ENCODE measurements at places on chromosomes 6 and 20.

DNA sequence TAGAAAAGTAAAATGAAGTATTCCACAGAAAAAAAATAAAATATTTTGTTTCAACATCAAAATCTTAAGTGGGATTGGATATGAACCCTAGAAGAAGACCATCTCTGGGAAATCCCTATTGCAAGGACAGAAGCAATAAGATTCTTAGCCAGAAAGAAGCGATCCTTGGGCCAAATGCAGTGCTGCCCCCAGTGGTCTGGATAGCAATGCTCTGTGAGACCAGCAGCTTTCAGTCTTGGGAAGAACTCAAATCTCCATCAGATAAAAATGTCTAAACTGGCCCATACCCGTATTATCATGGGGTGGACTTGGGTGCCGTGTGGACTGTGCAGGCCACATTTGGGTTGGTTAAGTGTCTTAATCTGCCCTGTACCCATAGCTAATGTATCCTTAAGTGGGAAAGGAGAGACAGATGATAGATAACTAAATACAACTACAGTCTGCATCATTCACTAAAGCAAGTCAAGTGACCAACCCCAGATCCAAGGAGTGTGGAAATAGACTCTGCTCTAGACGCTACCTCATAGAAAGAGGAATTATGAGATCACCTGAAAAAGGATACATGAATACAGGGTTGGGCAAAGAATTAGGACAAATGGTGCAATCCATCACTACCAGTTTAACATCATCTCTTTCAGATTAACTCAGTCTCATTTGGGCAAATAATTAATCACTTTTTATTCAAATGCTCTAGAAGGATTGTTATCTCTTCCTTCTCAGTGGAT is 38.9 kb upstream of the SNAP25 start:
- no peak for DNase-seq

- no peak for DNase-seq
Observed at GRCh38 chr6:100775667-100776066, 105.5 kb downstream of the ASCC3 start.

DNA sequence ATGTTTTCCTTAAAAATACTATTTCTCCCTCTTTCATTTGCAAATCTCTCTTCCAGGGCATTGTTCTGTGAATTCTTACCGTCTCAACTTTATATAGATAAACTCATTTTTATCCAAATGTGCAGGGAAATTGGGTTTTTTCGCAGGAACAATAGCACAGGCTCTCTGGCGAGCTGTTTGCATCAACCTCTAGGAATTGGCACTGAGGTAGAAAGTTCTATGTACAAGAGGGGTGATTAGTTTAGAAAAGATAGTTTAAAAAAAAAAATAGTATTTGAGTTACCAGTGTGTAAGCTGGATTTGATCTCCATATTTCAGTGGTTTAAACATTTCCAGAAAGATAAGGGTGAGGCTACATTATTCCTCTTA is 129.7 kb upstream of the BTN3A2 start:
- no peak for DNase-seq

DNA sequence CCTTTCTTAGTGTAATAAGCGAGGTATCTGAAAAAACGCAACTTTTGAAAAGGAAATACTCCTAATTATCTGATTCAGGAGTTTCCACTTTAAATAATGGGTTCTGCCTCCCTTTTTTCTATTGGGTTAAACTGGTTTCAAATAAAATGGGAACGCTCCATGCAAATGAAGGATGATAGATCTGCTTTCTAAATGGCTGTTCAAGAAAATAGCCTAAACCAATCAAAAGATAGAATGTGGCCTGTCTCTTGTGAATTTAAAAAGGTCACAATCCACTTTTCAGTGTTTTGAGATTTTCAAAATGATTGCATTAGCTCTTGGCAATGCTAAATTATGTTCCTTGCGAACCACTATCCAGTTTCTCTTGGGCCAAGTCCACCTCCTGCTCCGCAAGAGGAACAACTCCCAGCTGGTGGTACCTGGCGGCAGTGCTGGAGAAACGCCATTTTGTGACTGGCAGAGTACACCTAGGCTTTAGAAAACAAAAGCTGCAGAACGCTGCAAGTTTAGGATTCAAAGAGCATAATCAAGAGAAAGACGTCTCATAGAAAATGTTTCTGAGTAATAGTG is 56.7 kb downstream of the TRIM38 start:
- DNase-seq, result no peak

DNA sequence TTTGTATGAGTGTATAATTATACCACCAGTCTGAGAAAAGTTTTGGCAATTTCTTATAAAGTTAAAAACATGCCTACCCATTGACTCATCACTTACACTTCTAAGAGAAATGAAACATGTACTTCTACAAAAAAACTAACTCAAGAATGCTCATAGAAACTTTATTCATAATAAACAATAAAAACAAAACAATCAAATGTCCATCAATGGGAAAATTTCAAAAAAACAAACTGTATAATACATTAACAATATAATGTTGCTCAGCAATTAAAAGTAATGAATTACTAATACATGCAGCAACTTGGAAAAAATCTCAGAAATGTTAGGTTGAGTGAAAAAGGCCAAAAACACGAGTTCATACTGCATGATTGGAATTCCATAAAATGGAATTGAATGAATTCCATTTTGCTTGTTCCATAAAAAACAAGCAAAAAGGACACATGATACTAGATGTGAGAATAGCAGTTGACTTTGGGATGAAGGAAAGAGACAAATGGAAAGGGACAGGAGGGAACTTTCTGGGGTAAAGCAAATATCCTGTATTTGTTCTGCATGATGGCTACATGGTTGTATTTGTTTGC is 726.6 kb downstream of the RFPL4B start:
- DNase-seq, result no peak

- DNase-seq, result peak; percentile 57
Observed at GRCh38 chr20:17648791-17649730, 33.0 kb downstream of the RRBP1 start.

GRCh38 chr6:137192821-137193220 is 19.4 kb upstream of the IL22RA2 start:
- no peak for DNase-seq

- no peak for DNase-seq
Observed at GRCh38 chr6:158993639-158994038, 6.4 kb downstream of the RSPH3 start.

DNA sequence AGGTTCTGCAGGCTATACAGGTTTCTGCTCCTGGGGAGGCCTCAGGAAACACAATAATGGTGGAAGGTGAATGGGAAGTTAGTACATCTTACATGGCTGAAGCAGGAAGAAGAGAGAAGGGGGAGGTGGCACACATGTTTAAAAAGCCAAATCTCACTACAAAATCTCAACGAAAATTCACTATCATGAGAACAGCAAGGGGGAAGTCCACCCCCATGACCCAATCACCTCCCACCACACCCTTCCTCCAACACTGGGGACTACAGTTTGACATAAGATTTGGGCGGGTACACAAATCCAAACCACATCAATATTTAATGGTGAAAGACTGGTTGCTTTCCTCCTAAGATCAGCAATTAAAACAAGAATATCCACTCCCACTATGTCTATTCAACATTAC is 13.8 kb upstream of the POLR1H start:
- no peak for DNase-seq

DNA sequence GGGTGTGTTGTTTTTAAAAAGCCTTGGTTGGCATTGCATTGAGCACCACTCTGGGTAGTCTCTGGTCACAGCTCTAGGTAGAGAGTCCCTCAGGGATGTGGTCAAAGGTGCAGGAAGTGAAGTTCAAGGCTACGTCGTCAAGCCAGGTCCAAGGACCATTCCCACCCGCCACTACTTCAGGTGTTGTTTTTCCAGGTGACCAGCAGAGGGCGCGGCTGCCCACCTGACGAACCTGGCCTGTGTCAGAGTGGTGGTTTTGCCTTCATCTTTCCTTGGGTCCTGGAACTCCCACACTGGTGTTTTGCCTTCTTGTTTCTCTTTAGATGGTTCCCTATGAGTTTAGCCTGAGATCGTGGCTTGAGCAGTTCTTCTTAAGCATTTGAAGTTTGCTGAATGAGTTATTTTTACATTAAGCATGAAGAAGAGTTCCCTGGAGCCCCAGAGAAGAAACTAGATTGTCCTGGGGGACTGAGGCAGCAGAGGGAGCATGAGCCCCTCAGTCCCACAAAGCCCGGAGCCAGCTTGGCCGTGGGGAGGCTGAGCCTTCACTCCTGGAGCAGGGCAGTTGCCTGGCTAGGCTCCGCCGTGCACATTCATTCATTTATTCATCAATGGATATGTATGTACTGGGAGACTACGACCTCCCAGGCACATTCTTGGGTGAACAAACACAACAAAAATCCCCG is 5.6 kb upstream of the PHACTR3 start:
- peak; percentile 37 for DNase-seq

DNA sequence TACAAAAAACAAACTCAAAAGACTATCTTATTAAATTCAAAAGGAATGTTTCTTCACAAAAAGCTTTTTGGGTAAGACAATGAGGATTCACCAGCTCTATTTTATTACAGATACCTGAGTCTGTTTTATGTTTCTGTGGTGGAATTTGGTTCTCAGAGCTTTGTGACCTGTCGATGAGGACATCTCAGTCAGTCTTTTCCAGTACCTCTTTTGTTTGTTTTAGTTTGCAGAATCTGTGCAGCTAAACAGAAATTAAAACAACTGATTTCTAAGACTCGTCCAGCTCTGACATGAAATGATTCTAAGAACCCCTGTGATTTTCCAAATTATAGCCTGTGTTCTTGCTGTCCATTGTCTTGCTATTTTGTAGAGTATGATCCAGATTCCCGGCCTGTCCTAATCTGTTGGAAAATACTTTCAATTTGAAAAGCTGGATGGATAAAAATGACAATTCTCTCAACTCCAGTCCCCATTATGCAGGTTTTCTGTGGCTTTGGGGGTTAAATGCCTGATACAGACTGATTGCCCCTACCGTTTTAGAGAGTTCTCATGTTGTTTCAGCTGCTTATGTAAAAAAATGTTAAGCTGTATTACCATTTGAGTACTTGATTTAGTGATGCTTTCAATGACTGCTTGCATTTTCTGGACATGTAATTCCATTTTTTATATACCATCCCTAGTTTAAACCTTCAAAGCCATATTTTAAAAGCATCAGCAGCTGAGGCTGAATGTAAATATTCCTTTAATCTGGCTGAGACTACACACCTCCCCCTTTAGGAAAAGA is 94.2 kb upstream of the TAB2 start:
- DNase-seq, result no peak

- no peak for DNase-seq
Observed at GRCh38 chr20:51579137-51579536, 36.6 kb upstream of the NFATC2 start.

- no peak for DNase-seq
Observed at GRCh38 chr6:129607581-129608186, 102.3 kb downstream of the ARHGAP18 start.

DNA sequence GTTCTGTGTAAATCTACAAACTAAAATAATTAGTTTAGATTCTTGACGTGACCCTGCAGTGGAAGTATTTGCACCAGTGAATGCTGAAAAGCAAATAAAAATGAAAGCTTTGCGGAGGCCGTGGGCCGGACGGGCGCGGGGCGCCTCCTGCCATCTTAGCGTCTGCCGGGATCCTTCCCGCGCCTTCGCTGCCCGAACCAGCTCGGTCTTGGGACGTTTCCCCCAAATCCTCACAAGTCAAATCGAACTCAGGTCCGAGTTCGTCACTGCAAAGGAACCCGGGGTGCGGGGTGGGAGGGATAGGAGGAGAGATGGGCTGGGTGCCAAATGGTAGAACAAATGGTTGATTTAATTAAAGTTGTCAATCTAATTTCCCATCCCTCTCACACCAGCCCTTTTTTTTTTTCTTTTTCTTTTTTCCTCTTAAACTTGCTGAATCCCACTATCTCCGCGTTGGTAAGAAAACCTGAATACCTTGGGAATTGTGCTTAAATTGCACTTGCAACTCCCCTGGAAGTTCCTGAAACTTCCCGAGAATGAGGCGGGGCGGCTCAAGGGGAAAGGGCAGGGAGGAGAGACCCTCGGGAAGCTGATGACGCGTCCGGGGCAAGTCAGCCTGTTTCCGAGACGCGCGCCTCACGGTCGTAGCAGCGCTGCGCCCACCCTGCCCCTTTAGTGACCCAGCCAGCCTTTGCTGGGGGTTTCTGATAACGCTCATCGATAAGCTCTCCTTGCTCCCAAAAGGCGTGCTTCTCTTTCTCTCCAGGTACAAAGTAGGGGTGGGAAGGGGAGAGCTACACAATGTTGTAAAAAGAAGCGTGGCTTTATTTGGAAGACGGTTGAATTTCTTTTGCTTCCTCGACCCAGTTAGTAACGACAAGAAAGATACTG is 1.8 kb downstream of the GJA1 start:
- DNase-seq, result peak; percentile 24

DNA sequence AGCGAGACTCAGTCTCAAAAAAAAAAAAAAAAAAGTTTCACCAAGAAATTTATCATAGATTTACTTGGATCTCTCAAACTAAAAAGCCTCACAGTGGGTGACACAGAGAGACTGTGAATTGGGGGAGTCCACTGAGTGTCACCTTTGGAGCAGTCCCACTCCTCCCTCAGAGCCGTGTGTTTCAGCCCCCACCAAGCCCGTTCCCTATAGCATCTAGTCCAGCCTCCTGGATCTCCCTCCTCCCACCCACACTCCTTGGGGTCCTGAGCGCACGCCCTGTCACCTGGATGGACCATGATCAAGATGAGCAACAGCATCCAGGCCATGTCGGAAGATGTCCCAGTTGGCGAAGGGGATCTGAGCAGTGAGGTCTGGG is 422 bp downstream of the NCR3 start:
- no peak for DNase-seq

DNA sequence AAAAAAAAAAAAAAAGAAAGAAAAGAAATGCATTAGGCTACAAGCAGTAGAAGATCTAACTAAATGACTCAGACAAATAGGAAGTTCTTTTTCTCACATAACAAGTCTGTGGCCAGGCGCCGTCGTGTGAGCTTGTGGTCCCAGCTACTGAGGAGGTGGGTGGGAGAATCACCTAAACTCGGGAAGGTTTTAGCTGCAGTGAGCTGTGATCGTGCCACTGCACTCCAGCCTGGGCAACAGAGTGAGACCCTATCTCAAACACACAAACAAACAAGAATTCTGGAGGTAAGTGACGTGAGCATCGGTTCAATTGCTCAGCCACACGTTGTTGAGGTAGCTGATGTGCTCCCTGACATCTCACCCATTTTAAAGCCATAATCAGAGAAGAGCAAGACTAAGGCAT is 37.9 kb upstream of the SLC23A2 start:
- DNase-seq, result peak; percentile 39

GRCh38 chr6:138485005-138485545 is 14.2 kb downstream of the NHSL1 start:
- DNase-seq, result no peak

DNA sequence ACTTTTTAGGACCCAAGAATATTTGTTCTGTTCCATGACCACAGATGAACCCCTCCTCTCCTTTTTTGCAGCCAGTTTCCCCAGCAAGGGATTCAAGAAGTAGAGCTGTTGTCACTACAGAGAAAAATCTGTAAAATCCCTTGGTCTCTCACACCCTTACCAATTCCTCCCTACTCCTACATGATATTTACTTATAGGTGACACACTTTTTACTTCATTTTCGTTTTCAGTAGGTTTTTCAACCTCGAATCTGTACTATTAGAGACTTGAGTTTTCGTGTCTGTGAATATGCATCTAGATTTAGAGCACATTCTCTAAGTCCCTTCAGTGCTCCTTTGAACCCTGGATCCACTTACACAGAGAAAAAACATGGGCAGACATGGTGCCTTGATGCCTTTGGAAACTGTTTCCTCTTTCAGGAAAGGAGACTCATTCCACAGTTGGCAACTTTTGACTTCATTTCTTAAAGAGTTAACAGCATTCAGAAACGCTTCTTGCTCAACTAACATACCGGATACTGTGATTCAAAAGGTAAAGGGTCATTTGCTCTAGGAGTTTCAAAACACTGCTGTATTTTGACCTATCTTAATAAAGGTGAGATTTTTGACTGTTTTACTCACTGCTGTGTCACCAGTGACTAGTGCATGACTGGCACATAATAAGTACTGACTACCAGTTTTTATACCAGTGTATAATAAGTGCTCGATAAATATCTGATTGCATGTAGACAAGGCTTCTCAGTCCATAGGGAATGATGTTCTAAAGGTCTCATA is 50.6 kb downstream of the LAMA4 start:
- DNase-seq, result no peak

All from CD4-positive, alpha-beta T cell treated with Interleukin-17A for 4 hours (primary cell).